GM19239 (cell line): ENCODE measurements at places on chromosomes 6 and 20.

- no peak for DNase-seq
Observed at GRCh38 chr6:144673807-144674206, 388.7 kb downstream of the UTRN start.

DNA sequence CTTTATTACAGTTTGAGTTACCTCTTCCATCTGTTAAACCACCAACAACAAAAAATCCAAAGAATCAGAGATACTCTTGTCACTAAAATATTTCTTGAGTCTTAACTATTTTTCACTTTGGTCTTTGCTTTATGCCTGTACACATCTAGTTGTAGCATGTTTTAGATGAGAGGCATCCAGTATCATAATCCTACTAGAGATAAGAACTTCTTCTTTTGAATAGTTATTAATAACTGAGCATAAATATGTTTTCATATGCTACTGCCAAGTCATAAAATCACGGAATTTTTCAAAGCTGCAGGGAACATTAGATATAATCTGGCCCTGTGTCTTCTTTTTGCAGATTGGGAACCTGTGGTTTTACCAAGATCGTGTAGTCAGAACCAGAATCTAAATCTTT is 55.3 kb downstream of the STK4 start:
- DNase-seq, result no peak

GRCh38 chr6:152391179-152391880 is 245.8 kb downstream of the SYNE1 start:
- DNase-seq, result no peak

DNA sequence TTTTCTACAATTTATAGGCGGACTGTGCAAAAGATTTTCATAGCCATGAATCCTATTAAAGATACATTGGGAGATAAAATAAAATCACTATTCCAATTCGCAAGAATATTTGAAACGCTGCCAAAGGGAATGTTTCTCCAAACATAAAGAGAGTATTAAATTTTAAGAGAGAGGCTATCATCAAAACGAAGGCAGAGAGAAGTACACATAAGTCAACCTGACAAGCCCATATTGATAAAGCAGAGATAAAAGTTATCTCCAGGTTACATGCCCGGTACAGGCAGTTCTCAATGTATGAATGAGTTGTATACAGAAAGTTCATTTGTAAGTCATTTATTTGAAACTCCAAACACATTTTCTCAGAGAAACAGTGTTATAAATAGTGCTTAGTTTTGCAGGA is 193.1 kb downstream of the ATXN1 start:
- DNase-seq, result no peak

DNA sequence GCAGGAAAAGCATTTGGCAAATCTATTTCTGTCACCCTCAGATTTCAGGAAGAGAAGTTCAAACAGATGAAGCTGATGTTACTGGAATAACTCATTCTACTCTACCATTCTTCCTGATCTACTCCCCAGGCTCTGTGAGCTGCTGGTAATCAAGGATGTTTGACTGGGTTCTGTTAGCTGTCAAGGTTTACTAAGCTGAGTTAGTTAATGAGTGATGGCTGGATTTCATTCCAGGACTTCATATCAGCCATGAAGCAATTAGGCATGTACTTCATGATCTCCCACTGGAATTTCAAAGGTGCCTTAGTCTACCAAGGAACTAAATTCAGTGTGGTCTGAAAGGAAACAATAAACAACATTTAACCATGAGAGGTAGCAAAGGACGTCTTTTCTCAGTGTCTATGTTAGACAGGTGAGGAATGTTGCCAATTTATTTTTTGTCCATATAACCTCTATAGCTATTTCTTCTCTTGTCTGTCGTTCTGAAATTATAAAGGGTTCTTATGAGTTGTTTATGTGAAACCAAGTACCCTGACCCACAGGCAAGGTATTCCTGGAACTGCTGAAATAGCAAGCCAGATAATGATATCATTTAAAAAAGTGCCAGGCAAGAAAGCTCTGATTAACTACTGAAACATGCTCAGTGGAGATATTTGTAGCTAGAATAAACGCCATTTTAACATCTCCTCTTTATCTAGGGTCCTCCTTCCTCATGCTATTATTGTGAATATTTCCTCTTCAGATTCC is 112.9 kb downstream of the BACH2 start:
- DNase-seq, result no peak

- DNase-seq, result no peak
Observed at GRCh38 chr6:130945401-130945919, 117.6 kb downstream of the EPB41L2 start.

GRCh38 chr20:31923388-31924331 is 28.2 kb downstream of the PDRG1 start:
- DNase-seq, result peak; percentile 17

GRCh38 chr6:34600796-34601195 is 44.7 kb upstream of the SPDEF start:
- no peak for DNase-seq

- no peak for DNase-seq
Observed at GRCh38 chr20:61065853-61066252, 186.2 kb upstream of the CDH4 start.

GRCh38 chr6:167479301-167479700 is 154.4 kb downstream of the TTLL2 start:
- no peak for DNase-seq

GRCh38 chr20:57211406-57211805 is 55.0 kb downstream of the BMP7 start:
- DNase-seq, result no peak

DNA sequence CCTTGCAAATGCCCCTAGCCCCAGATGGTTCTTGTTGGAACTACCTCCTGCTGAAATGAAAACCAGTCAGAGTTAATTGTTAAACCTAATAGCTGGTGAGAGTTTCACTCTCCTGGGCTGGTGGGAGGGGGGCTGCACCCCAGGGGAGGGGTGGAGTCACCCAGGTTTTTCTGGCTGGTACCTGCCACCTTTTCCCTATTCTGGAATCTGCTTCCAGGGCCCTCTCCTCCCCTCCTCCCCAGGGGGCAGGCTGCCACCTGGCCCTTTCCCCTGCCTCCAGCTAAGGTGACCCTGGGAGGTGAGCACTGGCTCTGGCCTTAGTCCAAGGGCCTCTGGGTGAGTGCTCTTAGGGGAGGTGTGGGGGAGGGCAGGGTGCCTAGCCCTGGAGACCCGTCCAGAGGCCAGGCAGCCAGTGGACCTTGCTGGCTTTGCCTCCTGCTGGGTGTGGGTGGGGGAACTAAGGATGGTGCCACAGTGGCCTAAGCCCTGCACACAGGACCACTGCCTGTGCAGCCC is 48.8 kb upstream of the EPB41L1 start:
- no peak for DNase-seq

DNA sequence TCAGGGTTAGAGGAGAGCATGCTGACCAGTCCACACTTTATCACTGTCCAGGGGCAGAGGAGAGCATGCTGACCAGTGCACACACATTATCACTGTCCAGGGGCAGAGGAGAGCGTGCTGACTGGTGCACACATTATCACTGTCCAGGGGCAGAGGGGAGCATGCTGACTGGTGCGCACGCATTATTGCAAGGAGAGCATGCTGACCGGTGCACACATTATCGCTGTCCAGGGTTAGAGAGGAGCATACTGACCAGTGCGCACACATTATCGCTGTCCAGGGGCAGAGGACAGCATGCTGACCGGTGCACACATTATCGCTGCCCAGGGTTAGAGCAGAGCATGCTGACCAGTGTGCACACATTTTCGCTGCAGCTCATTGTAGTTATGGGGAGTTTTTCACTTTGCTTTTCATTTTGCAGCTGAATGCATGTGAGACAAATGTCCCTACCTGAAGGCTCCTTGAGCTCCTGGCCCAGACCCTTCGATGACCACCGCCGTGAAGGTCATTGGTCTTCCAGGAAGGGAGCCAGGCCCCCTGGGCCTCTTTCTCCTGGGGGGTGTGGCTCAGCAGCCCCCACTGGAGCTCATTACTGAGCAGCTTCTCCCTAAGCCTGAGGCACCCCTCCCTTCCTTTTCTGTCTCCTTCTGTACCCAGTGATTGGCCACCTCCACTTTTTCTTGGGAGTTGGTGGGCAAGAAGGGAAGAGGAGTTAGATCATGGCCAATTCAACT is 178.8 kb upstream of the AFDN start:
- no peak for DNase-seq

DNA sequence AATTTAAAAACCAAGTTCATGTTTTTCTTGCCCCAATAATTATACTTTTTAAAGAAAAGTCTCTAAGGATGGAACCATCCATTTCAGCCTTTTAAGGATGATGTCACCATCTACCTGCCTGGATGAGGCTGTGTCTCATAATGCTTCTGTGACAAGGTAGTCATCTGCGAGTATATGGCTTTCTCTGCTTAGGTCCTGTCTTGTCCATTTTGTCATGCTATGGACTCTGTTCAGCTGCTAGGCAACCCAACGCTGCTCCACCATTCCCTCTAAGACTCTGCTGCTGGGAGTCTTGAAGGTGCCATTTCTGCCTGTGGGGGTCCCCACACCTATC is 459.8 kb upstream of the RUNX2 start:
- DNase-seq, result no peak
